ENCODE measurements at places on chromosomes 5 and 9.

- DNase-seq, result no peak
These were observed 24.2 kb downstream of the WNK2 start for GRCh38 chr9:93207860-93208734.

DNA sequence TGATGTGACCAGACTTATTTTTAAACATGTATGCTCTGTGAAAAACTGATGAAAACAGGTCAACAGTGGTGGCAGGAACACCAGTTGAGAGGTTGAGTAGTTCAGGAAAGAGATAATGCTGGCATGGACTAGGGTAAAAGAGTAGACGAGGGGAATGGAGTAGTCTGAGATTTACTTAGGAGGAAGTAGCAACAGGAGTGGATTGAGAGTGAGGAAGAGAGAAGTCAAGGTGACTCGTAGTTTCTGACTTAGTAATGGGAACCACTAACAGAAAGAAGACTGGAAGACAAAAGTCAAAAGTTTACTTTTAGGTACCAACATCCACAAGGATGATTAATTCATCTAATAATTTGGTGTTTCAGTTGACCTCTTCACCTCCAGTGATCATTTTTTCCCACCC, 3.6 kb downstream of the SRA1 start:
- DNase-seq, result no peak

- DNase-seq, result no peak
These were observed 52.2 kb downstream of the MLLT3 start for GRCh38 chr9:20570087-20570486.

GRCh38 chr5:150946351-150946905, 41.6 kb upstream of the ZNF300 start:
- peak; percentile 93 for DNase-seq

DNA sequence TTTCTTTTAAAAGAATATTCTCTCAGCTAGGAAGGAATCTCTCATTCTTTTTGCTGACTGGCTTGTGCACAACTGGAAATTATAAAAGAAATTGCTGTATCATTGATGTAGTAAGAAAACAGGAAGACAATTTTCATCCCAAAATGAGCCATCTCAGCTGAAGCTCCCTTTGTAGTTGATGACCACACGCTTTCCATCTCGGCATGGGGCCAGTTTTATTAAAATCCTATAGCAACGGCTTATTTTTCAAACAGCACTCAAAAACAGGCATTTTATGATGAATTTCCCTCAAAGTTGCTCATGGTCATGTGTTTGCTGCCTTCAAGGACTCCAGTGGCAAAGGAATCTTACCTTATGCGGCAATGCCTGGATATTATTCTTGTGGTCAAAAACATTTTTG, 62.4 kb upstream of the GLIS3 start:
- no peak for DNase-seq

DNA sequence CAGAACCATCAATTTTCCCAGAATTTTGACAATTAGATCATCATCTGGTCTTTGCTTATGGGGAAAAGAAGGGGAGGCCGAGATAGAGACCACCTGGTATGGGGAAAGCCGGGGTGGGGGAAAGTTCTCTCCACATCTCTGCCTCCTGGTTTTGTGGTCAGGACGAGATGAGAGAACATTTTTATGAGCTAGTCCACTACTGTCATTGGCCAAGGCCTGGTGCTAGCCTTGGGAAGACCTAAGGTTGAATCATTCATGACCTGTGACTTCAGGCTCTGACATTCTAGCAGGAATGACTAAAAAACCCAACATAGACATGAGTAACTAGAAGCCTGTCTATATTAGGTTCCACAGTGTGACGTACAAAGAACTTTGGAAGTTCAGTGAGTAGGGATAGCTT, 135.2 kb downstream of the PTTG1 start:
- DNase-seq, result peak; percentile 58

- no peak for DNase-seq
These were observed 197.4 kb upstream of the ELL2 start for GRCh38 chr5:96159043-96159442.

DNA sequence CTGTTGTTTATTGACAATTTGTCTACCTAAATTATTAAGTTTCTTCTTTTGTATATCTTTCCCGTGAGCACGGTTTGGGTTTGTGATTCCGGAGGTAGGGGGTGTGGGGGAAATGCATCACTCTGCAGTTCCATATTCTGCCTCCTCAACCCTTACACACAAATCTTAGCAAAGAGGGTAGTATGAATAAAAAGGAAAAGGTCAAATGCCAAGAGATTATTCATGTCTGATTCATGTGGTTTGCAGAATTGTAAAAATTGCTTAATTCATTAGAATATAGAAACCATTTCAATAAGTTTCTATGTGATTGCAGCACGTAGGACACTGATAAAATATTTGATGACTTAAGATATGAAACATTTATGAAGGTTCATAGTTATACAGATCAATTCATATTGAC, 601.9 kb downstream of the SEMA5A start:
- no peak for DNase-seq

DNA sequence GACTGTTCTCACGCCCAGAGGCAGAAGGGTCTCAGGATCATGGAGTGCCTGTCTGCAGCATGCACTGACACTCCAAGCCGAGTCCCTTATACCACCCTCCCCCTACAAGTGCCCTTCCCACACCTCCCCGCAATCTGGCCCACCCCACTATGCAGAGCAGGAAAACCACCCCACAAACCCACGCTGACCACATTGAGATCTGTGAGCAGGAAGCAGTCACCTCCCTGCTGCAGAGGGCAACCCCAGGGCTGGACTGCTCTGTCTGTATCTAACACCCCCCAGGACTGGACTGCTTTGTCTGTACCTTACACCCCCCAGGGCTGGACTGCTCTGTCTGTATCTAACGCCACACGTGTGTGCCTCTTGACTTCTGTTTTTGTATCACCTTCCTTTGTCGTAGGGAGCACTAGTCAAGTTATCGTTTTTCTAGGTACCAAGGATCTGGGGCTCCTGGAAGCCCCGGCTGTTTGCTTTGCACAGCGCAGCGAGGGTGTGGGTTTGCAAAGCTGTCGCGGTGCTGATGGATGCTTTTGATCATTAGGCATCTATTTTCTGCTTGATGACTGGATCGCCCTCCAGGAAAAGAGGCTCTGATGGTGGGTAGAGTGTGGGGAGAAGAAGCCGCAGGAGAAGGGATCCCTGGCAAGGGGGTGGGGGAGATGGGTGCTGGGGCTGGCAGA, 21.5 kb downstream of the OLFM1 start:
- no peak for DNase-seq
